ENCODE measurements at places on chromosomes 7 and 10. TPM values are rescaled to one million over a fixed set of nuclear protein-coding genes. Genes with fewer than 3 reads are reported as not detected.
A peak's percentile ranks its signal among the peaks of the same experiment; 100 is the strongest.

DNA sequence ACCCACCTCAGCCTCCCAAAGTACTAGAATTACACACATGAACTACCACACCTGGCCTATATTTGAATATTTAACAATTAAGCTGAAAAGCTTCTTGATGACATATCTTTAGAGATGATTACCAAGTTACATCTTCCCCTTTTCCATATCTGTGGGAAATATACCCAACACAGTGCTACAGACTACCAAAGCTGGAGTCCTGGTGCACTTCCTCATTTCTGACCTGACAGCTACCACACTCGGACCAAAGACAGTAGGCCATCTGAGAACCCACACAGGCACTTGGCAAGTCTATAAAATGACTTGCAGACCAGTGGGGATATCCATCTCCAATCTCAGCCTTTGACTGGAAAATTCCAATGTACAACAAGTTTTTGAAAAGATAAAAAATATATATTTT is 270.4 kb upstream of the KLF14 start:
- DNase-seq: no peak
- no peak overlapping the region for H3K27ac ChIP-seq
- no peaks in the 10 kb centered on the region for H3K27me3 ChIP-seq
- H3K4me3 ChIP-seq: no peak overlapping the region
- H3K4me1 ChIP-seq: peaks cover 48% of the 10 kb centered on the region
- peaks cover 32% of the 10 kb centered on the region for H3K36me3 ChIP-seq

GRCh38 chr10:71644307-71645180 is 75.0 kb downstream of the C10orf105 start:
- H3K27me3 ChIP-seq: no peaks in the 10 kb centered on the region
- H3K4me1 ChIP-seq: peaks cover 2% of the 10 kb centered on the region
- no peak for DNase-seq
- H3K4me3 ChIP-seq: no peak overlapping the region
- no peaks in the 10 kb centered on the region for H3K36me3 ChIP-seq
- H3K27ac ChIP-seq: no peak overlapping the region

DNA sequence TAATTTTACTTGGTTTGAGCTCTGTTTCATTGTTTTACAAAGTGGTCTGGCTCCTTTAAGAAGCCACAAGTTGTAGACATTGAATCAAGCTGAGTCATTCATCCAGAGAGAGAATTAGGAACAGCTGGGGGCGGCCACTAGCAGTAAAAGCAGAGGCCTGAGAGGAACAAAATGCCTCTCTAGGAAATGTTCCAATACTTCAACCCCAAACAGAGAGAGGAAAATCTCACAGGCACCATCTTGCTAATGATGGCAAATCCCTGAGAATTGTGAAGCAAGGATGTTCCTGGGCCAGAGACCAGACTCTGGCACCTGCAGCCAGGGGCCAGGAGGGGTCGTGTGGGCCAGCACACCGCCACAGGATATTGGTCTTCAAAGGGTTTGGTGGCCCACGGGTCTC is 26.5 kb upstream of the TRIL start:
- H3K27ac ChIP-seq: no peak overlapping the region
- DNase-seq: no peak
- peaks cover 5% of the 10 kb centered on the region for H3K27me3 ChIP-seq
- H3K36me3 ChIP-seq: no peaks in the 10 kb centered on the region
- H3K4me1 ChIP-seq: no peaks in the 10 kb centered on the region
- no peak overlapping the region for H3K4me3 ChIP-seq

DNA sequence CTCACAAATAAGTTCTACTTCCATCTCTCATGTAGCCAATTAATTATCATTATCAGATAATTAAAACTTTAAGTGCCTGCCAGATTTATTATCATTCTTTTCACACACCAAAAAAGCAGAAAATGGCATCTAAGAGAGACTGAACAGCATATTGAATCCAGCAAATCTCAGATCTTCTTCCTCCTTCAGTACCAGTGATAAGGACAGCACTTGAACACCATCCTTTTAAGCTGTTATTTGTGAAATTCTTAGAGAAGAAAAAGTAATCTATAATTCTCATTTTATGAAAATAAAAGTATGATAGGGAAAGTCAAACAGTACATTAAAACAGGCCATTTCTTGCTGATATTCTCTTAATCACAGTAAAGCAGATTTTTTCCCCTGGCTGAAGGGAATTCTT is 104.5 kb downstream of the ELAPOR2 start:
- no peaks in the 10 kb centered on the region for H3K36me3 ChIP-seq
- DNase-seq: no peak
- peaks cover 1% of the 10 kb centered on the region for H3K27me3 ChIP-seq
- H3K4me3 ChIP-seq: no peak overlapping the region
- H3K4me1 ChIP-seq: peaks cover 5% of the 10 kb centered on the region
- no peak overlapping the region for H3K27ac ChIP-seq

DNA sequence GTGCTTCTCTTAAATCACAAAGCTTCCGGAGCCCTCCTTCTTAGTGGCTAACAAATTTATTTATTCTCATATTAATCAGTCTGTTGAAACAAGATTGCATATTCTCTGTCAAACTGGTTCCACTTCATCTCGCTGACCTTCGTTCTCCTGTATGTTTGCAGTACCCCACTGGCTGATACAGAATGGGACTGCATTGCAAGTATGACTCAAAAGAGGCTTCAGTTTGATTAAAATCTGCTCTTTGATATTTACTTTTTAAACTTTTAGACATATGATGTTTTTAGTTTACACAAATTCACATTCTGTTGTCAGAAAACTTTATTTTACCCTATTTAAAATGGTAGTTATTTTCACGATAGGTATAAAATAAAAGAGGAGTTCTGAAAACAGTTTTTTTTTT is 14.3 kb upstream of the ARHGAP12 start:
- no peaks in the 10 kb centered on the region for H3K36me3 ChIP-seq
- peaks cover 19% of the 10 kb centered on the region for H3K4me1 ChIP-seq
- no peaks in the 10 kb centered on the region for H3K27me3 ChIP-seq

GRCh38 chr7:45921381-45921698 is 268 bp upstream of the IGFBP3 start:
- peaks cover 73% of the 10 kb centered on the region for H3K27me3 ChIP-seq
- DNase-seq: no peak
- H3K36me3 ChIP-seq: no peaks in the 10 kb centered on the region
- H3K4me3 ChIP-seq: peak overlapping the region; percentile 26

Gene EXOSC1
- 50.0 TPM for total RNA-seq

Gene GLRX3
- 90.1 TPM for total RNA-seq

Gene ZNF425
- 0.67 TPM for total RNA-seq
